GM12878 (cell line): ENCODE measurements at places on chromosomes 3 and 15. TPM values are rescaled to one million over a fixed set of nuclear protein-coding genes. Genes with fewer than 3 reads are reported as not detected.

- no peak for DNase-seq
Measured at GRCh38 chr3:54845551-54845950, 82.3 kb downstream of the LRTM1 start.

GRCh38 chr3:33229947-33230346, 11.3 kb upstream of the SUSD5 start:
- no peak for DNase-seq

GOLGA6B gene
- polyA plus RNA-seq = not detected in 2 replicates

- no peak for DNase-seq
Measured at GRCh38 chr3:114626751-114627150, 332.9 kb downstream of the TIGIT start.

SEMA4B gene
- polyA plus RNA-seq = 9.9 and 10.0 TPM in 2 replicates

GRCh38 chr3:58612830-58613229, 35.6 kb upstream of the FAM107A start:
- no peak for DNase-seq

- DNase-seq = no peak
Measured at GRCh38 chr3:125187599-125187910, 25.0 kb downstream of the SLC12A8 start.

DNA sequence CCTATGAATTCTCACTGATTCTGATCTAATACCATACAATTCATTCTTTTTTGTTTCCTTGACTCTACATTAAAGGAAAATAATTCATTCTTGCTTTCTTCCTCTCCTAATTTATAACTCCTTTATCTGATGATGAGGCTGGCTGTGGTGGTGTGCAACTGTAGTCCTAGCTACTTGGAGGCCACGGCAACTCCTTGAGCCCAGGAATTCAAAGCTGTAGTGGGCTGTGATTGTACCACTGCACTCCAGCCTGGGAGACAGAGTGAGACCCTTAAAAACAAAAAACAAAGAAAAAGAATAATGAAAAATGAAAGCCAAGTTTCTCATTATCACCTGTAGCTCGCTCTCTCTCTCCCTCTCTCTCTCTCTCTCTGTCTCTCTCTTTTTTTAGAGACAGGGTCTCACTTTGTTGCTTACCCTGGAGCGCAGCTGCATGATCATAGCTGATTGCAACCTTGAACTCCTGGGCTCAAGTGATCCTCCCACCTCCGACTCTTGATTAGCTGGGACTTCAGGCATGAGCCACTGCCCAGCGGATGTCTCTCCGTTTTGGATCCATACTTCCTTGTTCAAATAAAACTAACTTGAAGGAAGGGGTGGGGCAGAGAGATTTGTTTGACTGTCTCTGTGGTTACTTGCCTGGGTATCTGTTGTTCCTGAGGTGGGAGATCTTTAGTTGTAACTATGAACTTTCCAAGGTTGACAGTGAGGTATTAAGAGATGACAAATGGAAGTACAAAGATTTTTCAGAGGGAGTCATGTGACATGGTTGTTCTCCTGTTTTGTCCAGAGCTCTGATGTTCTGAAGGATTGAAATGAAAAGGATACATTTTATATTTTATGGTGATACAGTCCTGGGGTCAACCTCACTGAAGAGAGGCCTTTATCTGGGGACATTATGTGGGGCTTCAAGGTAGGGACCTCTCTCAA, 46.9 kb downstream of the STARD9 start:
- DNase-seq = no peak

DNA sequence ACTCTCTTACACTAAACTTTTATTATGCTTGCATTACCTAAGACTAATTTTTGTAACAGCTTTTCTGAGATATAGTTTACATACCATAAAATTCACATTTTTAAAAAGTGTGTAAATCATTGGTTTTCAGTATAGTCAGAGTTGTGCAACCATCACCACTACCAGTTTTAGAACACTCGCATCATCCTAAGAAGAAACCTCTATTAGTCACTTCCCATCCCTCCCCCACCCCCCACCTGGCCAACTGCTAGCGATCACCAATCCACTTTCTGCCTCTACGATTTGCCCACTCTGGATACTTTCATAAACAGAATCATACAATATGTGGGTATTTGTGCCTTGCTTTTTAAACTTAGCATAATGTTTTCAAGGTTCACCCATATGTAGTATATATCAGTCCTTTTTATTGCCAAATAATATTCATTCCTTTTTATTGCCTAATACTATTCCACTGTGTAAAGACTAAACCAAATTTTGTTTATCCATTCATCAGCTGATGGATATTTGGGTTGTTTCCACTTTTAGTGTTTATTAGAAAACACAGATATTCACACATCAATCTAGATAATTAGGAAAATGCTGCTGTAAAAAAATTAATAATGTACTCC, 23.0 kb downstream of the UBP1 start:
- DNase-seq = no peak

GRCh38 chr15:101609742-101610610, 42.2 kb downstream of the TM2D3 start:
- no peak for DNase-seq

GRCh38 chr3:131370935-131371687, 10.5 kb upstream of the NUDT16 start:
- DNase-seq = no peak

GRCh38 chr3:167453815-167454214, 20.0 kb downstream of the SERPINI2 start:
- no peak for DNase-seq

MKRN3 gene
- polyA plus RNA-seq = 0.30 TPM in 1 of 2 replicates, not detected in the other

DNA sequence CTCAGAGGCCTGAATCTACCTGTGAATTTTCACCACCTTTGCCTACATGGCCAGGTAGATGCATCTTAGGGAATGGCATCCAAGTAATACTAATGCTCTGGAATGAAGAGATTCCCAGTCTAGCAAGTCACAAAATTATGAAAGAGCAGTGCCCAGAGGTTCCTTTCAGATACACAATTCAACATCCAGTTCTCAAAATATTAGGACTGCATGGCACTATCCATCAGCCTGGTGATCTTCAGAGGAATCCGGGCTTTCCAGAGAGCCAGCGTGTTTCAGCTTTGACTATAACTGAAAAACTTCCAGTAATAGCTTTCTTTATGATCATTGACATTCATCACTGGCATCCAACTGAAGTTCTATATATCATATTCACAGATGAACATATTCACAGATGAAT, 849.8 kb downstream of the AGBL1 start:
- DNase-seq = no peak

DNA sequence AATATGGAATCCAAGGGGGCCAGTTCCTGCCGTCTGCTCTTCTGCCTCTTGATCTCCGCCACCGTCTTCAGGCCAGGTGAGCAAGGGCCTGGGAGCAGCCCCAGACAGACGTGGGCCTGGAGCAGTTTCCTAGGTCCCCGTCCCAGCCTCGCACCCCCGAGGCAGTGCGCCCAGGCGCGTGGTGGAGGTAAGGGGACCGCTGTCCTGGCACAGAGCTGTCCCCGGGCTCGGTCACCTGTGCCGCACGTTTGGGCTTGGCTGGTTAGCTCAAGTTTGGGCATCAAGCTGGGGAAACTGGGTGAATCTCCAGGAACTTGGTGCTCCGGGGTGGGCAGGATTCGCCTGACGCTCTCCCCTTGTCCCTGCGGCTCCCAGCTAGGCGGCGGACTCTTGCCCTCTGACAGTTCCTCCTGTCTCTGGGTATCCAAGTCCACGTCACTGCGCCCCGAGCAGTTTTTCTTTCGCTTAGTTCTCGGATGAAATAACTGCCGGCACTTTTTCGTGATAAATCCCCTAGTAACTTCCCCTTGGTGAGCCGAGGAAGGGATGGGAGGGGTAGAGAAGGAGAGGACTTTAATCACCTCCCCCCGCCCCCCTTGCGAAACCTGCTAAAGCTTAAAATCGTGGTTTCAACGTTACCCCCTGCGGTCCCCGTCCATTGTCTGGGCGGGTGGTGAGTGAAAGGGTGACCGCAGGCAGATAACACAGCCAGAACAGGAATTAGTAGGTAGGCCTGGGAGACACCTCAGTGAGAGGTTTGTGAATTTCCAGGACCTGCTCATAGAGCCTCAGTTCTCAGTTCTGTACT, 901 bp downstream of the ALCAM start:
- DNase-seq = peak; percentile 82

DNA sequence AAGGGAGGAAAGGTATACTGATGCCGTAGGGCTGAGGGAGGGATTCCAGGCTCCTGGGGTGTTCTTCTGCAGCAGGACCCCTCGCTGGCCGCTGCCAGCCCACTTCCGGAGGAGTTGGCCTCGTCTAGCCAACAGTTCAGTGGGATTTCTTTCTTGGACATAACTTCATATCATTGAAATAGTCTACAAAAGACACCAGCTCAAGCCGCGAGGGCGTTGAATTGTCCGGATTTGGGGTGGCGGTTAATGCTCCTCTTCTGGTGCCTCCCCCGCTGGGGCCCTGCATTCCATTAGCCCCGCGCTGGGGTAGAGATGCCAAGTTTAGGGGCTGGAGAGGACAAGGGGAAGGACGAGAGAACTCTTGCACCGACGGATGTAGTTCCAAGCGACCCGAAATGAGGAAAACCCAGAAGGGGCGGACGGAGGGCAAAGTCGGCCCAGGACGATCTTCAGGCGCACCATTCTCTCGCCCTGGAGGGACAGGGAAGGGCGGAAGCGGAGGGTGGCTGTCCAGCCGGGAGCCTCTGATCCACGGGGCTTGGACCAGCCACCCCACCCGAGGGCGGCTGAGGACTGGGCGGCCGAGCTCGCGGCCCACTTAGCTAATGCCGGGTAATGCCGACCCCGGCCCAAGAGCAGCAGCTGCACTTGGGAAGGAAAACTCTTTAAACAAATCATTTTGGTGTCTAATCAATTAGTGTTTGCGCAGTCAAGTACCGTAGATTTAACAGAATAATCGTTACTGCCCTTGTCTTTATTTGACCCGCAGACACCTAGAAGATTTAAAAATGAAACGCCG, 4.7 kb upstream of the ONECUT1 start:
- DNase-seq = no peak

DNA sequence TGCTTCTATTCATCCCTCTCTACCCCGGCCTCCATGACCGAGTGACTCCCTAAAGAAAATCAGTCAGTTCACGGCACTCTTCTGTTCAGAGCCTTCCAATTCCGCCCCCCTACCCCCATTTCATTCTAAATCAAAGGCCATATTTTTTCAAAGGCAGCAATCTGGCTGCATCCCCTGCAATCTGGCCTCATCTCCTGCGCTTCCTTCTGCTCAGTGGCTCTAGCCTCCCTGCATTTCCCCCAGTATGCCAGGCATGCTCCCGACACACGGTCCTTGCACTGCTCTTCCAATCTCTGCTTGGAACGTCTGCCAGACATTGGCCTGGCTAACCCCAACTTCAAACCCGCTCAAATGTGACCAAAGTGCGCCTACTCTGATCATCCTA, 67.7 kb downstream of the EXOG start:
- DNase-seq = no peak

DNA sequence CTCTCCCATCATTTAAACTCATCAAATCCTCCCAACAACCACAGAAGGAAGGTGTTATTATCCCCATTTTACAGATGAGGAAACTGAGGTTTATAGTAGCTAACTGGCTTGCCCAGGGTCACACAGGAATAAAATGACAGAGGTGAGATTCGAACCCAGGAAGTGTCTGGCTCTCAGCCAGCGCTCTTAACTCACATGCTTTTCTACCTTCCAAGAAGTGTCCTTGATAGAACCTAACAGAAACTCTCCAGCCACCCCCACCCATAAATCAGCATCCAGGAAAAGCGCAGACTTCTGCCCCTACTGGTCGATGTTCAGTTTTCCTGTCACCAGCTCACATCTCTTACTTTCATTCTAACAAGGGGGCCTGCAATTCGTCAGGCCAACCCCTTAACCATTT, 51.7 kb downstream of the SPATA12 start:
- no peak for DNase-seq

GRCh38 chr3:19632099-19633074, 301.6 kb downstream of the EFHB start:
- DNase-seq = no peak

GRCh38 chr3:124859025-124859424, 28.1 kb downstream of the ITGB5 start:
- no peak for DNase-seq

GOLGA8R gene
- polyA plus RNA-seq = 0.05 and 0.11 TPM in 2 replicates

DNA sequence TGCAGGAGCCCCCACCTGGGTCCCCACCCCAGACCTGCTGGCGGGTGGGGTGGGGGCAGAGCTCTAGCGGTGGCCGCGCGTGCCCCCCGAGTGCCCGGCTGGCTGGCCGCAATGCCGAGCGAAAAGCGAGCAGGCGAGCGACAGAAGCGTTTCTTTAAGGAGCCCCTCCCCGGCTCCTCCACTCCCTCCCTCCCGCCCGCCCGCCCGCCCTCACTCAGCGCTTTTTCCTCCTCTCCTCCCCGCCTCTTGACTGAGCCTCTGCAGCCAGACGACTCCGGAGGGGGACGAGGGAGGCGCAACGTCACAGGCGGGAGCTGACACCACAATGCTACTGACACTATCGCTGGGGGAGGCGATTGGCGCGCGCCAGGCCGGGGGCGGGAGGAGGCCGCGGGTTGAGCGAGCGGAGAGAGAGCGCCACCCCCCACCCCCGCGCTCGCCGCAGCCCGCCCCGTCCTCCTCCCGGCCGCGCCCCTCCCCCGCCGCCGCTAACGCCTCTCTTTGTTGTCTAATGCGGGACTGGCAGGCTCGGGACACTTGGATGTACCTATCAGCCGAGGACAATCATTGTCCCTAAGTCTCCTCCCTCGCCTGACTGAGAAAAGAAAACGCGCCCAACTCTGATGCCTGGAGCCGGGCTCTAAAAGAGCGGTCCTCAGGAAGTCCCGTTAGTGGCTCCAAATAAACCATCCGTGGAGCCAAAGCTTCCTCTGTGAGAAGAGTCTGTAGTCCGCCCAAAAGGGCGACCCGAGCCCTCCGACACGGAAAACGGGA, at the start of gene MEX3B:
TSS of gene MEX3B (minus strand) at position 127 of the 774 bp plus-strand sequence. CDS start 313 bp downstream, outside the sequence.
- DNase-seq = peak; percentile 66

DNA sequence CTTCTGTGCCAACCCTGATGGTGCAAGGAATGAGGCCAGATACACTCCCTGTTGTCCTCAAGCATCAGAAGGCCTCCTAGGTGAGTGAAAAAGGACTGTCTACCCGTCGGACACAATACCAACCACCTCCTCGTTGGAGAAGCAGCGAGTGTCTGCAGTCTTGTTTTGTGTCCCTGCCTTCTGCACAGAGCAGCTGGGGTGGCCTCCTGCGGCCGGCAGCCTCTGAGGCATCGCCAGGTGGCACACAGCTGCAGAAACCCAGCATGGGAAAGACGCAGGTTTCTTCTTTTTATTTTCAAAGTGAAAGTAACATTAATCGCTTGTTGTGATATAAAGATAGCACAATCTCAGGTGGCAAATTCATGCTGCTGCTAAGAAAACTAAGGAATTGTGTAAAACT, 509.9 kb downstream of the OCA2 start:
- DNase-seq = no peak

GRCh38 chr3:100057716-100058575, 56.4 kb downstream of the FILIP1L start:
- no peak for DNase-seq

DNA sequence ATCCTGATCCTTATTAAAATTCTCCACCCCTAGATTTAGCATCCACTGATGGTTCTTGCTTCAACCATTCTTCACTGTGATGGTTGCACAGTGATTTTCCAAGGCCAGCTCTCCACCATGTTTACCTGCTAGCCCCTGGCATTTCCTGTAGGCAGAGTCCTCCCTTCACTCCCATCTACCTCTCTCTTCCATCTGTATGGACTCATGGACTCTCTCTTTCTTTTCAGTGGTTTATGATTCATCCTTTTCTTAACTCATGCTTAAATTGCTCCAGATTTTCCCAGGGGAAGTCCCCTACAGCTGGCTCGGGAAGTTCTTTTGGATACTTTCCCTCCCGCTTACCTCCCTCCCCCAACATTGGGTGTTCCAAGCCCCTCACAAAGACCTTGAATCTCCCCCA, 18.7 kb downstream of the TGM4 start:
- no peak for DNase-seq

GRCh38 chr3:160459450-160459970, 9.9 kb upstream of the TRIM59 start:
- DNase-seq = no peak
